Stimulated activated CD4-positive, alpha-beta T cell treated with anti-CD3 and anti-CD28 coated beads, Interleukin-1b, Interleukin-23, amount 100 ng/mL, for 24 hours (primary cell): ENCODE measurements at places on chromosomes 6 and 20.

GRCh38 chr20:62025832-62026563 lies 39.7 kb downstream of the TAF4 start:
- DNase-seq = no peak

GRCh38 chr20:57553376-57554018 lies 7.4 kb upstream of the PCK1 start:
- DNase-seq = no peak

GRCh38 chr6:35634316-35634715 lies 54.4 kb downstream of the FKBP5 start:
- no peak for DNase-seq

DNA sequence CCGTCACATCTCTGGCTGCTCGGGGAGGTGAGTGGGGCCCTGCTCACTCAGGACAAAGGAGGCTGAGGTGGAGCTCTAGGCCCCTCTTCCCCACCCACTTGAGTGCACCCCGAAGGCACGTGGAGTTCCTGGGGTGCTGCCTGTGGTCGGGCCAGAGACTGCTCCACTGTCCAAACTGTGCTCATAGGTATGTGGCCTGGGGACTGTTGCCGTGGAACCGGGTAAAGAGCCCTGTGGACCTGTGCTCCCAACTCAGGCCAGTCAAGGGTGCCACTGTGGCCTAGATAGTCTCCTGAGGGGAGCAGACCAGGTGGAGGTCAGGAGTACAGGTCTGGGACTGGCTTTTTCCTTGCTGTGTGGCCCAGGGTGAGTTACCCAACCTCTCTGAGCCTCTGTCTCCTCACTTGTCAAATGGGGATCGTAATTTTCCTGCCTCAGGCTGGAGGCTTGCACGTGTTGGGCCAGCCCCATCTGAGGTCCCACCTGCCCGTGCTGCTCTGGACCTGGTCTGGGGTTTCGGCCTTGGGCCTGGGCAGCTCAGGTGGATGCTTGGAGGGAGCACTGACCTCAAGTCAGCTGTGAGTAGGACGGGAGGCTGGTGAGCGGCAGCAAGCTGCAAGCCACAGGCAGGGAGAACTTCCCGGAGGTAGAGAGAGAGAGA lies 12.4 kb upstream of the NPBWR2 start:
- no peak for DNase-seq

DNA sequence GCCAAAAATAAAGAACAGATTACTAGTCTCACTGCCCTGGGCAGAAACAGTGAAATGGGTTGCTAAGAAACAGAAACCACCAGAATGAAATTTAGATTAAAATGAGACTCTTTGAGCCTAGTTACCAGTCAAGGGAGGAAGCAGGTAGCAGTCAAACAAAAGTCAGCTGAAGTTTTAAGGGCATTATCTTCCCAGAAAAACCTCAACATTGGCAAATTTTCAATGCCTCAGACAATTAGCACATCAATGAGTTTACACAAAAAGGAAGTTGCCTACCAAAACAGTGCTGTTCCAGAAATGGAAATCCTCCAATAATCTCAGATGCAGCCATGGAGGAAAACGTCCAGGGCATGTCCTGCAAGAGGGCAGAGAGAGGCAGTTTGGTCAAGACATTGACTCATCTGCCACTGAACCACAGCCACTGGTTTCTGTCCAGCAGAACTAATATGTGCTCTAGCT lies 399.7 kb upstream of the ADGRB3 start:
- no peak for DNase-seq

DNA sequence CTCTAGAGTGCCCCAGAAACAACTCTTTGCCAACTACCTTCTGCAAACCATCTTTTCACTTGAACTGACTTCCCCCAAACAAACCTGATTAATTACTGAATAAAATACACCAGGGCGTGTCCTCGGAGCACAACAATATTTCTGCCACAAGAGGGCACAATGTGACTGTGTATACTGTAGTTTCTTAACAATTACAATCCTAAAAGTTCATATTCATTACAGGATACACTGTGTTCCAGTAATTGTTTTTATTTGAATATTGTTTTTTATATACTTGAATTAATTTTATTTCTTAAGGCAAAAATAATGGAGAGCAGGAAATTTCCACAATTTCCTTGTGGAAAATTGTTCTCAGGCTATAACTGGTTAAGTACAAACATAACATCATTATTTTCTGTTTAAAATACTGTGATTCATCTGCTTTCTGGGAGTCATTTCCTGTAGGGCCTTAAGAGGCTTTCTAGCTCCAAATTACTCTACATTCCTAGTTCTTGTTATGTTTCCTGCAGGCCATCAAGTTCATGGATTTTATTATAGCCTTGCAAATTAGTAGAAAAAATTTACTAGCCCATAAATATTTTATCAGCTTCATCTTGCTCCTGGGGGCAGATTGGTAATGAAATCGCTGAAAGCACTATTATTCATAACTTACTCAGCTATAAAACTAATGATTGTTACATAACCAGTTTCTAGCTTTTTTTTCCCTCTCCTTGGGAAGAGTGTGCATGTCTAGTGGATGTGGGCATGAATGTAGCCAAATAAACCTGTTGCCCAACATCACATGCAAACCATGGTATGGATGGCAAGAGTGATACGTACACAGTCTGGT lies 51.9 kb upstream of the SLC22A16 start:
- peak; percentile 11 for DNase-seq

GRCh38 chr6:35057449-35058357 lies 83.4 kb downstream of the TCP11 start:
- DNase-seq = no peak

DNA sequence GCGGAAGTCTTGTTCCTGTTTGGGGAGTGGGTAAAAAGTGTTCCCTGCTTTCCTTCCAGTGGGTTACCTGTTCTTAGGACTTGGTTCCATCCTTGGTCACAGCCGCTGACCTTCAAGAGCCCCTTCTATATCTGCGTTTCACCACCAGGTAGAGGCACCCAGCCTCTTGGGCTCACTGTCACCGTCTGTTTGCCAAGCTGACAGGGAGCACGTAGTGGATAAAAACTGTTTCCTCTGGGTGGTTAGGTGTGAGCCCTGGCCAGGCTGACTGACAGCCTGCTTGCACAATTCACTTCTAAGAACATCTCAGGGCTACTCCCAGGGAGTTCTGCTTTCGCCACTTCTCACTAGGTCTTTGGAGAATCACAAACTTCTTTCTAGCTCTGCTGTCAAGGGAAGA lies 1.8 kb upstream of the JPH2 start:
- DNase-seq = no peak

DNA sequence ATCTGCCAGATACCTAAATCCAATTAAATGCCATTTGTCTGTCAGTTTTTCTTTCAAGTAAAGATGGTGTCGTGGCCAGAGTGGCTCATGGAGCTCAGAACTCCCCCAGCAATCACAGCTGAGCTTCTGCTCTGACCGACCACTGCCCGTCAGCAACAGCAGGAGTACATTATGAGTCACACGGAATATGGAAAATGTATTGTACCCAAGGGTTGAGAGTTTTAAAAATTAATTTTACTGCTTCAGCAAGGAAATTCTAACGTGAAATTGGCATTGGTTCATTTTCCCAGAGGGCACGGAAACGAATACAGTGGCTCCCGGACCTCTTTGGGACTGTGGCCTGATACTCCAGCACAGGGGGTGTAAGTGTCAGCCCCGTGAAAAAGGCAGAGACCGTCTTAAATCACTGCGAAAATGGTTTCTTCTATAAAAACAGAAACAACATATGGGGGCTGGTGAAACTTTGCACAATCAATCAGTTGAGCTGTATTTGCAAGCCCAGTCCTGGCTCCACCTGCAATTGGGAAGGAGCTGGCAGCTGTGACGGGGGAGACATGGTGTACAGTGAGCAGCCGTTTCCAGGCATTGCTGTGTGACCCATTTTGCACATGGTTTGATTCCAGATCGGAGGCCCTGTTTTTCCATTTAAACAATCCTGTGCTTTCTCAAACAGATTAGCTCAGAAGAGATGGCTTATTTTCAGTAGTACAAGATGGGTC lies 12.8 kb downstream of the NPEPL1 start:
- DNase-seq = no peak

DNA sequence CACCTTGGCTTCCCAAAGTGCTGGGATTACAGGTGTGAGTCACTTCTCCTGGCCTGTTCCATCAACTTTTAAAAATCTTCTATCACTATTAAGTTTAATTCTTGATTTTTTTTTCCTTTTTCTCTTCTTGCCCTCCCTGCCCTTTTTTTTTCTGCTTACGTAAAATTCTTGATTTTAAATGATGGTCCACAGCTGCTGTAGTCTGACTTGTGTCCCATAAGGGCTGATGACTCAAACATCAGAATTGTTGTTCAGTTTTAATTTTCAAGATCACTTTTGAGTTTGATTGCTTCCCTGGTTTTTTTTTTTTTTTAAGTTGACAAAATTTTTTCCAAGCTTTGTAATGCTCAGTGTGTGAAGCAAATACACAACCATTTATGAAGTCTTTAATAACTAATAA lies 61.9 kb downstream of the CBFA2T2 start:
- DNase-seq = no peak

DNA sequence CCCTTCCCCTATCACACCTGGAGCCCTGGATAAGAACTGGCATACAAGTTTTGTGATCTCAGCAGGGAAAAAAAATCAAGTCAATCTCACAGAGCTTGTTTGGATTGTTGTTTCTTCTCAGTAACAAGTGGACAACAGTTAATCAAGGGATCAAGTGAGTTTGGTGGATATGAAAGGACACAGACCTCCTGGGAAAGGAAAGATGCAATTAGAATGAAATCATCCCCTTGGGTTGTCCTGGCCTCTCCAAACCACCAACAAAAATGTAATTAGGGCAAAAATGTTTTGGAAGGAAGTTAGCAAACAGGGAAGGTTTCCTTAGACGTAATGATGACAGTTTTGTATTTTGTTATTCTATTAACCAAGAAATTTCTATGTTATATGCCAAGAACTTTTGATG lies 99.1 kb upstream of the PRDM1 start:
- no peak for DNase-seq

- no peak for DNase-seq
Measured at GRCh38 chr6:10140136-10140535, 274.7 kb downstream of the TFAP2A start.

- no peak for DNase-seq
Measured at GRCh38 chr6:52307900-52308372, 23.4 kb upstream of the MCM3 start.

GRCh38 chr6:150025201-150025917 lies at the start of gene RAET1L:
Gene RAET1L, minus strand, starts transcription at chr6:150025532. Its CDS starts 61 bp downstream, at chr6:150025471.
- no peak for DNase-seq

DNA sequence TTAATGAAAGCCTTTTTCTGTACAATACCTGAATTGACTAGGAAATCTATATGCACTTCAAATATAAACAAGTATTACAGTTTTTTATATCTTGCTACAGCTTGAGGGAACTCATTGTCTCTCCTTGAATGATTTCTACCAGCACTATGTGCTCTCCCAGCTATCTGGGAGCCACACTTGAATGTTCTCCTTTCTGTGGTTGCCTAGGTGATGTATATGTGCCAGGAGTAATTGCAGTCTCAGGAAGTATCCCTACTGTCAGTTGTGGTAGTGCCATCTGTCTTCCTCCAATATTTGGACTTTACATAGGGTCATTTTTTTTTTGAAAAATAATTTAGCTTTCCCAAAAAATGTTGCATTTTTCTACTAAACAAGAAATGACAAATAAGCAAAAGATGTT lies 288.0 kb upstream of the PLCB4 start:
- no peak for DNase-seq

DNA sequence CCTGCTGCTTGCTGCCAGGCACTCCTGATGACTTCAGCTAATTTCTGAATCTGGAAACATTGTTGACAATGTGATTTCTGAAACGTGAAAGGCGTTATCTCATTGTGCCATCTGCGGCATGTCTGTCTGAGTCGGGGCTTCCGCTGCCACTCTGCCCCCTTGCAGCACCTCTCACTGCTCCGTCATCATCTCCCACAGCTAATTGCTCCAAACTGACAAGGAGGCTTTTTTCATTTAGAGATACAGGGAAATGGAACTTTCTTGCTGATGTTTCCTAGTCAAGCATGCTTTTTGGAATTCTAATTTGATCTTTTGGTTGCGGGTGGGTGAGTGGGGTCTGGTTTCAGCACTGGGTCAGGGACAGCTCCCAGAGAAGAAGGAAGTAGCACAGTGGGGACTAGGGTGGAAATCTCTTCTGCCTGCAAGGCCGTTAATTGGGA lies 233.5 kb downstream of the DHX35 start:
- DNase-seq = no peak

DNA sequence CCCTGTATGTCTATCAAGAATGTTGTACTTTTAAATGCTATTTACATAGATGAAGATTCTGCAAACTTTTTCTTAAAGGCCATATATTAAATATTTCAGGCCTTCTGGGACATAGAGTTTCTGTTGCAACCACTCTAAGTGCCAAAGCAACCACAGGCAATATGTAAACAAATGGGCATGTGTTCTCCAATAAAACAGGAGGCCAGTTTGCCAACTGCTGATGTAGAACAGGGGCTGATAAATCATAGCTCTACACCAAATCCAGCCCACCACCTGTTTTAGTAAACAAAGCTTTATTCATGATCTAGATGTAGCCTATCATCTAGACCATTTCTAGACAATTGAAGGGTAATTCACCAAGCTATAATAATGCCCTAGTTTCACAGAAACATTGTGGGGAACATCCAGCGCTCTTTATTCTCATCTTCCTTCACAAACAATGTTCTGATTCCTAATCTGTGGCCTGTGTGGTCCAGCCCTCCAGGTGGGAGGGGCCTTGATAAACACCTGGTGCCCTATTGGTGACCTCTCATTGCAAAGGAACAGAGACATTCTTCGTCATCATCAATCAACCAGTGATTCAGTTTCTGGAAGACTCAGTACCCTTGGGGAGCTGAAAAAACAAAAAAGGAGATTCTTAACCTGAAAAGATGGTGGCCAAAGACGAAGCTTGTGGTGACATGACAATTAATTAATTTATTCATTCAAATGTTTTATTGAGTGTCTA lies 80.2 kb downstream of the PREP start:
- no peak for DNase-seq

- DNase-seq = no peak
Measured at GRCh38 chr6:169960521-169960885, 209.1 kb downstream of the ERMARD start.

GRCh38 chr20:16819483-16819882 lies 71.3 kb downstream of the OTOR start:
- DNase-seq = no peak

DNA sequence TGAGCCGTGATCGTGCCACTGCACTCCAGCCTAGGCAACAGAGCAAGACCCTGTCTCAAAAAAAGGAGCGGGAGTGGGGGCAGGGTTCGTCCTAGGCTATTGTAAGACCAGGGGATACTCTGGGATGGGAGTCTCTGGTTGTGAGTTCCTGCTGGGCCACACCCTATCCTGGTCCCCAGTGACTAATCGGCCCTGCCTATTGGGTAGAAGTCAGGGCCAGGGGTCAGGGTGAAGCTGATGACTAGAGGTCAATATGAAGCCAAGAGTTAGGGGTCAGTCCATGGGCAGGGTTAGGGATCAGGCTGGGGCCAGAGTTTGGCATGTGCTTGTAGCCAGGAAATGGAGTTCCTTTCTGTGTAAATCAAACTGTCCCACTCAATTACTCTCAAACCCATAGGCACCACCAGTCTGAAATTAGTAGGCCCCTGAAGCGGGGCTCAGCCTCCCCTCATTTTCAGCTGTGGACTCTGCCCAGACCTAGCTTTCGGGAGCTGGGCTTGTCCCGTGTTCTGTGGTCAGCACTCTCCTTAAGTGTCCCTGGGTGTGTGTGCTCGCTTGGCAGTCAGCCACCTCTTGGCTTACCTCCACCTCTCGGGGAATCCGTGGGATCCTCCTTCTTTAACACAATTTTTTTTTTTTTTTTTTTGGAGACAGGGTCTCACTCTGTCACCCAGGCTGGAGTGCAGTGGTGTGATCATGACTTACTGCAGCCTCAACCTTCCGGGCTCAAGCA lies 1.8 kb downstream of the HSPA12B start:
- DNase-seq = no peak

GRCh38 chr6:56079751-56080540 lies 167.4 kb downstream of the COL21A1 start:
- DNase-seq = no peak

GRCh38 chr6:42226645-42227143 lies 9.0 kb upstream of the MRPS10 start:
- no peak for DNase-seq
